ENCODE measurements at places on chromosomes 7 and 10.

- DNase-seq = no peak
Observed at GRCh38 chr10:131843881-131844284, 56.9 kb upstream of the PPP2R2D start.

DNA sequence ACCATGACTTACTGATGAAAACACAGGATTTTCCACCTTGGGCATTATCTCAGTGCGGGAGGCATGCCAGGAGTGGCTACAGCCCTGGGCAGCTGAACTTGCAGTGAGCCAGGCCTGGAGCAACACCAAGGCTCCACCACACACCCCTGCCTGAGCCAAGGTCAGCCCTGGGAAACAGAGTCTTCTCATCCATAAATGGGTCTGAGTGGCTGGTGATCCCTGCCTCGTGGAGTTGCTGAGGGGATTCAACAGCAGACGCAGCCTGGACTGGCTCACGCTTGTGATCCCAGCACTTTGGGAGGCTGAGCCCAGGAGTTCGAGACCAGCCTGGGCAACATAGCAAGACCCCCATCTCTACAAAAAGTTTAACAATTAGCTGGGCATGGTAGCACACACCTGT lies 32.2 kb downstream of the SPOCK2 start:
- no peak for DNase-seq

- no peak for DNase-seq
Observed at GRCh38 chr7:67673861-67674260, 677.2 kb downstream of the TYW1 start.

- peak; percentile 42 for DNase-seq
Observed at GRCh38 chr10:14374745-14375445, 44.2 kb upstream of the FRMD4A start.

DNA sequence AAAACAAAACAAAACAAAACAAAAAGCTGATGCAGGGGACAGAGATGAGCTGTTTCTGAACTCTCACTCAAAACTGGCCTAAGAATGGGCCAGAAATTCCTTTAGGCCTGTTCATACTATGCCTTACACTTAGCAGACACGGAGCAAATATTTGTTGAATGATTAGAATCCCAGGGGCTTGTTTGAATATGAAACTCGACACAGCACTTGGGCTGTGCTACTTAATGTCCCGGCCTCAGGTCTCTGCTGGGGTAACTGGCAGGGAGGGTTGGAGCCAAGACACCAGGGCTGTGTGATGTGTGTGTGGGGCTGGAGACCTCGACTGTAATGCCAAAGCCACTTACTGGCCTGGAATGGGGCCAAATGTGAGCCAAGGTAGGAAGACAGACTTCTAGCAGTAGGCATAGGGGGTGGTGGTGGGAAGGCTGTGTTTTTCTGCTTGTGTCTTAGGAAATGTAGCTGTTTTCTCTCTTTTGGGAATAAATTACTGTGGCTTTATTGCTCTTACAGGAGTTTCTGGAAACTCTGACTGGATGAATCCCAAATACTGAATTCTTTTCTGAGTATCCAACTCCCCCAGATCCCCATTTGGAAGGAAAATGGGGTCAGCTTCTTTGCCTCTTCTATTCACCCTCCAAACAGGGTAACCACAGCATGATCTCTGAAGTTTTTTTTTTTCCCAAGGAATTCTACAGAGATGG lies 66.7 kb downstream of the EMX2 start:
- DNase-seq = peak; percentile 65
